ENCODE measurements at places on chromosomes 16 and 17.

GRCh38 chr17:59669944-59670343 lies 37.3 kb downstream of the PTRH2 start:
- no peak for DNase-seq

GRCh38 chr17:62670202-62670821 lies 42.8 kb downstream of the MRC2 start:
- no peak for DNase-seq

- DNase-seq: peak; percentile 59
Observed at GRCh38 chr17:77882481-77883212, 75.9 kb upstream of the TNRC6C start.

DNA sequence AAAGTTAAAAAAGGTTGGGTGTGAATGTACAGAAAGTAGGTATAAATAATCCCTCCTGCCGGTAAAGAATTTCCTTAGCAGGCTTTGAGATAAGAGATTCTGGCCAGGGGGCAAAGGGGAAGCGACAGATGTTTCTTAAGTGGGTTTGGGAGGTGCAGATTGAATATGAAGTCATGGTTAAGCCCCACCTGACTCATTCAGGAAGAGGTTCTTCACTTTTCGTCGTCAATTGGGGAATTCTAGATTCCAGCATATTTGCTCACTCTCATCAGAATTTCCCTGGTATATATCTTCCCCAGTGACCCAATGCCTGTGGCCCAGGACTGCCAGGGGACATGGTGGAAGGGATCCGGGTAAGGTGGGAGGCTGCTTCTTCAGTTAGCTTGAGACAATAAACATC lies 127.8 kb downstream of the CPPED1 start:
- no peak for DNase-seq

DNA sequence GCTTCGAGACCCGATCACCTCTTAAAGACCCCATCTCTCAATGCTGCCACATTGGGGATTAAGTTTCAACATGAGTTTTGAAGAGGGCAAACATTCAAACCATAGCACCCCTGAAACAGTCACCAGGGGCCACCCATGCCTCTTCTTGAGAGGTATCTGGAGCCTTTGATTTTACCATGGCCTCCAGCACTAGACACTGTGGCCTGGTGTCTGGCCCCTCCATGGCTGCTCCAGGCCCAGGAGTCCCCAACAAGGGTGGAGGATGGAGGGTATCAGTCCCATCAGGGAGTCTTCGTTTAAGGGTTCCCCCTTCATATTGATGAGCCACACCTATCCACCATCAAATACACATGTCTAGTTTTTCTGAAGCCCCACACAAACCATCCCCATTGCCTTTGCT lies 66.5 kb upstream of the CDH5 start:
- no peak for DNase-seq
